ENCODE measurements at places on chromosomes 6 and 20. TPM values are rescaled to one million over a fixed set of nuclear protein-coding genes. Genes with fewer than 3 reads are reported as not detected.

The PLAGL2 gene
- 125 TPM for total RNA-seq

The DNMT3B gene
- total RNA-seq: 3.4 TPM

The ADGB gene
- not detected for total RNA-seq

- no peaks in the 10 kb centered on the region for H3K36me3 ChIP-seq
- no peak overlapping the region for H3K4me3 ChIP-seq
- H3K27me3 ChIP-seq: peaks cover 4% of the 10 kb centered on the region
- peaks cover 2% of the 10 kb centered on the region for H3K4me1 ChIP-seq
- no peak for DNase-seq
These were observed 294.6 kb upstream of the ZNF337 start for GRCh38 chr20:25991051-25991755.

- H3K36me3 ChIP-seq: peaks cover 82% of the 10 kb centered on the region
- no peak overlapping the region for H3K27ac ChIP-seq
- H3K4me3 ChIP-seq: no peak overlapping the region
- H3K27me3 ChIP-seq: no peaks in the 10 kb centered on the region
- peaks cover 8% of the 10 kb centered on the region for H3K4me1 ChIP-seq
These were observed 46.4 kb upstream of the CDKAL1 start for GRCh38 chr6:20487669-20488375.

GRCh38 chr6:149235130-149235561 lies 82.4 kb upstream of the TAB2 start:
- no peaks in the 10 kb centered on the region for H3K27me3 ChIP-seq
- no peak for DNase-seq

DNA sequence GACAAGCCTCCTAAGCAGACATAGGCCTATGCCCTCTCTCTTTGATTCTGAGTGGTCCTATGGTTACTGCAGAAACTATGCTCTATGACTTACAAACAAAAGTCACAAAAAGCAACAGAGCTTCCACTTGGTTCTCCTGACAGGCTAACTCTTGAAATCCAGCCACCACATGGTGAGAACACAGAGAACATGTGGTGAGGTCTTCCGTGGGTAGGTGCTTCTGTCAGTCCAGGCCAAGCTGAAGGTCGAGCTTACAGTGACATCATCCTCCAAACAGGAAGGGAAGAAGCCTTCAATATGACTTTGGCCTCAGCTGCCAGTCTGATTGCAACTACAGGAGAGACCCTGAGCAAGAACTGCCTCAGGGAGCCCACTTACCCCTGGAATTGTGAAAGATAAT lies 265.5 kb downstream of the TBX18 start:
- no peak for DNase-seq
- H3K27me3 ChIP-seq: no peaks in the 10 kb centered on the region
- H3K4me1 ChIP-seq: no peaks in the 10 kb centered on the region
- H3K27ac ChIP-seq: no peak overlapping the region

DNA sequence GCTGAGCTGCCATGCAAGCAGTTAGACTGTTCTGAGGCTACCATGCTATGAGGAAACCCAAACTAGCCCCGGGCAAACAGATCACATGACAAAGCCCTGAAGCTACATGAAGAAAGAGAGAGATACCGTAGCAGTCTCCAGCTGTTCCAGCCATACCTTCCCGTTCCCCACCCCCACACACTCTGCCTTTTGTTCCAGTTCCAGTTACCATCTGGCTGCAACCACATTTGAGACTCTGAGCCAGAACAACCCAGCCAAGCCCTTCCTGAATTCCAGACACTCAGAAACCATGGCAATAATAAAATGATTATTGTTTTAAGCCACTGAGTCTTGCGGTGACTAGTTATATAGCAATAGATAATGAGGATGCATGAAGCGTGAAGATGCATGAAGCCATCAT lies 28.3 kb downstream of the RIN2 start:
- H3K27ac ChIP-seq: no peak overlapping the region
- no peak overlapping the region for H3K4me3 ChIP-seq
- DNase-seq: no peak
- H3K4me1 ChIP-seq: peaks cover 4% of the 10 kb centered on the region
- H3K36me3 ChIP-seq: no peaks in the 10 kb centered on the region

DNA sequence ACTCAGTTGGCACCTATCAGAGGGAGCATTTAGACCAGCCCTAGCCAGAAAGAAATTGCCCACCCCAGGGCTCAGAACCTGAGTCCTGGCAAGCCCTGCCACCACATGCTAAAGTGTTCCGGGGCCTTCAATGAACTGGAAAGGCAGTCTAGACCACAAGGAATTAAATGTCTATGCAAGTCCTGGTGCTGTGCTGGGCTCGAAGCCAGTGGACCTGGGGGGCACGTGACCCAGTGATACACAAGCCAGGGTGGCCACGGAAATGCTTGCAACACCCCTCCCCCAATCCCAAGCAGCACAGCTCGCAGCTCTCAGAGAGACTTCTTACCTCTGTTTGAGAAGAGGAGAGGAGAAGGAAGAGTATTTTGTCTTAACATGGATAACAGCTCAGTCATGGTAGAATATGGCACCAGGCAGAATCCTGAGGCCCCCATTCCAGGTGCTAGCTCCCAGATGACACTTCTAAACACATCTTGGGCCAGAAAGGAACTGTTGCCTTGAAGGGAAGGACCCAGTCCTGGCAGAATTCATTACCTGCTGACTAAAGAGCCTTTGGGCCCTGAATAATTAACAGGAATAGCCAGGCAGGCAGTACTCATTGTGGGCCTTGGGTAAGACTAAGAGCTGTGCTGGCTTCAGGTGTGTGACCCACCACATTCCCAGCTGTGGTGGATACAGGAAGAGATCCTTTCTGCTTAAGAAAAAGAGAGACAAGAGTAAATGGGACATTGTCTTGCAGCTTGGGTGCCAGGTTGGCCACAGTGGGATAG lies 111.3 kb downstream of the BTBD9 start:
- H3K27ac ChIP-seq: no peak overlapping the region
- H3K36me3 ChIP-seq: peaks cover 22% of the 10 kb centered on the region
- peaks cover 9% of the 10 kb centered on the region for H3K4me1 ChIP-seq
- DNase-seq: no peak
- H3K27me3 ChIP-seq: no peaks in the 10 kb centered on the region
